IPS DF 19.7 (cell line): ENCODE measurements at places on chromosomes 13 and 19.

DNA sequence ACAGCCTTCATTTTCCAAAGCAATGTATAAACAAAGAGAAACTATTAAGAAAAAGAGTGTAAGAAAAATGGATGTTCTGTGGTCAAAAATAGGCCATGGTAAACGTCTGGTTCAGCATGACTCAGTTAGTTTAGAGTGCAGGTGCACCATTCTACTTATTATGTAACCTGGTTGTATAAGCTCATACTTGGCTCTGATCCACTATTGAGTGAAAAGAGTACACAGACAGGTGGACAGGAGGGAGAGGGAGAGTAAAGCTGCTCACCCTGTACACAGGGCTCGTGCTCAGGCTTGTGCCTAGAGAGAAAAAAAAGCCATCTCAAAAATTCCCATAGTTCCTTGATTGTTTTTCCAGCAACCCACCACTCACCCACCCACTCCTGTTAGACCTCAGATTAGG, 85.8 kb upstream of the ZNF91 start:
- DNase-seq, result no peak

DNA sequence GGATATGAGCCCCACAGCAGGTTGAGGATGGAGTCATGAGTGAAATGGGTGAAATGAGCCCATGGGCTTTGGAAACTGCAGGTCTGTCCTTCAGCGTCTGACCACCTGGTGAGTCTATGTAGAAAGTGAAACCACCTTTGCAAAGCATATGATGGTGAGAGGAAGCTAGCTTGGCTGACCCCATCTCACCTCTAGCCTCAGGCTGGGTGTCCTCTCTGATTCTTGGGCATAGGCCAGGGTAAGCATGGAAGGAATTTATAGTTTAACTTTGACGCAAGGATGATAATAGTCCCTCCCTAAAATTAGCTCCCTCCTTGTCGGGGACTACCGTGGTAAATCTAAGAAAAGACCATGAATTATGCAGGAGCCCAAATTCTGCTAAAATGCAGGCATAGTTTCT, 16.8 kb upstream of the PSG9 start:
- no peak for DNase-seq

DNA sequence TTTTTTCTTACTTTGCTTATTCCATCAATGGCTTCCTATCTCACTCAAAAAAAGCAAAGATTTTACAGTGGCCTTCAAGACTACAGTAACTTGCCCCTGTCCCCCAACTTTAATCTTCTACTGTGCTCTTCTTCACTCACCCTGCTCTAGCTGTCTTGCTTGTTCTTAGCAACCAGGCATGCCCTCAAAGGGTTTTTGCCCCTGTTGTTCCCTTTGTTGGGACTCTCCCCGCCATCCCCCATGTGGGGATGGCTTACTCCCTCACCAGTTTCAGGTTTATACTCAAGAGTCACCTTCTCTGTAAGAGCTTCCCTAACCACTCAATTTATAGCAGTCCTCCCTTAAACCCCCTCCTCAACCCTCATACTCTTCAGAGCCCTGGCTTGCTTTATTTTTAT, 5.4 kb downstream of the MTMR6 start:
- DNase-seq, result no peak

DNA sequence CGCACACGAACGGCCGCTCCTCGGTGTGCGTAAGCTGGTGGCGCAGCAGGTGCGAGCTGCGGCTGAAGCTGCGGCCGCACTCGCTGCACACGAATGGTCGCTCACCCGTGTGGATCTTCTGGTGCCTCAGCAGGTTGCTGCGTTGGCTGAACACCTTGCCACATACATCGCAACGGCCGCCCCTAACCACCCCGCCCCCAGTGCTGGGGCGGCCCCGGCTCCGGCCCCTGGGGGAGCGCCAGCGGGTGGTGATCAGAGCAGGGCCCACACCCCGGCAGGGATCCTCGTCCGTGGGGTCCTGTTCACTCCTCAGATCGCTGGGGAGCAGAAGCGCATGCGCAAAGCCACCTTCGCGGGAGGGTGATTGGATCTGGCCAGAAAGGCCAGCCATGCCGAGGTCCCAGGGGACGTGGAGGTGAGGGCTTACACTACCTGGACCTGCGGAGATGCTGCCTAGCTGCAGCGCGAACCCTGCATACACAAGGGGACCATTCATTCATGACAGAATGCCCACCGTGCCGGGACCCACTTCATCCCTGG, 4.7 kb upstream of the UBE2M start:
- DNase-seq, result no peak

- no peak for DNase-seq
Measured at GRCh38 chr13:38395497-38395788, 45.8 kb downstream of the UFM1 start.
